Breast epithelium (tissue), 4 donors: ENCODE measurements at places on chromosomes 4 and X.

DNA sequence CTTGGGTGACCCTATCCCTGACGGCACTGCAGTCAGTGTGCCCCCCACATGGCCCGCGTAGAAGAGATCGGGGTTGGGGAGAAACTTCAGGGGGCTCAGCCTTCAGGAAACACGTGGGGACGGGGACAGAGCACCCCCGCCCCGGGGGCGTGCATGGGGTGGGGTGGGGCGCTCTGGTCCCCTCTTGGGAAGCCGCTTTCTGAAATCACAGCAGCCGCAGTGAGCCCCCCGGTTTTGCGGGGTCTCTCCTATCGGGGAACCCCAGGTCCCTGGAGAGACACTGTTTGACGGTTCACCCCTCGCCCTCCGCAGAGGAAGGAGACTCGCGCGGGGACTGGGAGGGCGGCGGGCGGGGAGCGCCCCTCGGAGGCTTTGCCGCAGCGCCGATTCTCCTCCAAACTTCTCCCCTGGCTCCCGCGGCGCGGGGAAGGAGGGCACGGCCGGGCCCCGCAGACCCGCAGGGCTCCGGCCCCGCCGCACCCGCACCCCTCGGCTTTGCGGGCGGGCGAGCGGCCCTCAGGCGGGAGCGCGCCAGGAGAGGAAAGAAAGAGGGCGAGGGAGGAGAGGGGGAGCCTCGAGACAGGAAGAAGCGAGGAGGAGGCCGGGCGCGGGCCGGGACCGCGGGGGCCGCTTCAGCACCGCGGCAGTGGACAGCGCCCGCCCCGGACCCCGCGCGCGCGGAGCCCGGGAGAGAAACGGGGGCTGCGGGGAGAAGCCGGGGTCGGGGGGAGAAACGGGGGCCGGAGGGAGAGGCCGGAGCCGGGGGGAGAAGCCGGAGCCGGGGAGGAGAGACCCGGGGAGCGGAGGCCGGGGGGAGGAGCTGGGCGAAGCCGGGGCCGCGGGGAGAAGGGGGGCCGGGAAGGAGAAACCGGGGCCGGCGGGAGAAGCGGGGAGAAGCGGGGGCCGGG, 612 bp downstream of the CPLX1 start:
- DNase-seq = no peak

DNA sequence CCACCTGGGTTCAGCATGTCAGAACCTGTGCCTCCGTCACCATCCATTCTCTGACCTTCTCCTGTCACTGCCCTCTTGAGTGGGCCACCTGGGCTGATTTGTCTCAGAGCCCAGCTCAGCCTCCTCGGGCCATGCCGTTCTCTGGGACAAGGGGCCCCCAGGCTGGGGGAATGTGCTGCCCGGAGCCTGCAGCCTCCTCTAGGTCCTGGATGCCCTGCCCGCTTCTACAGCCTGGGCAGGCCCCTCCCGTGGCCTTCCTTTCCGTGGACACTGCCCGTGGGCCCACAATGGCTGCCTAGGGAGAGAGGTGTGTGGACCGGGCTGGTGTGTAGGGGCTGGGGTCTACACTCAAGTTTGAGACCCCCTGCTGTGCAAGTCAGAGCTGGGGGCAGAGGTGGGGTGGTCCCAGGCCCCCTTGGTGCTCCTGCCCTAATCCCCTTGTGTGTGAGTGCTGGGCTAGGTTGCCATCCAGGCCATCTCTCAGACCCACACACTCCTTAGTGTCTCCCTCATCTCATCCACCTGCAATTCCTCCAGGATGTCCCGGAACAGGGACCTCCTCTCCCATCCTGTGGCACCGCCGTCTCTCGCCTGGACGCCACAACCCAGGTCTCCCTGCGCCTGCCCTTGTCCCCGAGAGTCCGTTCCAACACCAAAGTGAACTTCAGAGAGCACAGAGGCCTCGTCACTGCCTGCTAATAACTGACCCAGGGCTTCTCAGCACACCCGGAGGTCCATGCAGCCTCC, 12.4 kb downstream of the PSAPL1 start:
- peak; percentile 43 for DNase-seq

- DNase-seq = no peak
Observed at GRCh38 chr4:136863756-136864155, 668.5 kb downstream of the PCDH18 start.

- DNase-seq = no peak
Observed at GRCh38 chrX:148572337-148572736, 71.9 kb downstream of the AFF2 start.

DNA sequence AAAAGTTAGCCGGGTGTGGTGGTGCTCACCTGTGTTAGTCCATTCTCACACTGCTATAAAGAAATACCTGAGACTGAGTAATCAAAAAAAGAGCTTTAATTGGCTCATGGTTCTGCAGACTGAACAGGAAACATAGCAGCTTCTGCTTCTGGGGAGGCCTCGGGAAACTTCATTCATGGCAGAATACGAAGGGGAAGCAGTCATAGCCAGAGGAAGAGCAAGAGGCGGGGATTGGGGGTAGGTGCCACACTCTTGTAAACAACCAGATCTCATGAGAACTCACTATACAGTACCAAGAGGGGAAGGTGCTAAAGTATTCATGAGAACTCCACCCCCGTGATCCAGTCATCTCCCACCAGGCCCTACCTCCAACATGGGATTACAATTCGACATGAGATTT, 64.1 kb downstream of the BEND4 start:
- no peak for DNase-seq

DNA sequence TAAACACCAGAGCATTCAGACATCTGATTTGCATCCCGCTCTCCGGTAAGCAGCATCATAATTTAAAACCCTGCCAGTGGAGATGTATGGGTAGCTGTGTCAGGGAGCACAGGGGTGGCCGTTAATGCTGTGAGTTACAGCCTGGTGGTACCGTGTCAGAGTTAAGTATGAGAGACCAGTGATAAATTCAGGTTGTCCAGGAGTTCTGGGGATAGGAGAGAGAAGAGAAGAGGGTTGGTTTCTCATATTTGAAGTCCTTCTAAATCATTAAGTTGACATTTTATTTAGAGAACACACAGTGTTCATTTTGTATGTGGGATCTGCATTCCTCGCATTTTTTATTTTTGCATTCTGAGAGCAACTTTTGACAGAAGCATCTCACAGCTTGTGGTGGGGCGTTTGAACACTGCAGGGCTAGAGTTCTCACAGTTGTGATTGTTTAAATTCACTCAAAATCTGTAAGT, 157.6 kb downstream of the DCLK2 start:
- DNase-seq = no peak

DNA sequence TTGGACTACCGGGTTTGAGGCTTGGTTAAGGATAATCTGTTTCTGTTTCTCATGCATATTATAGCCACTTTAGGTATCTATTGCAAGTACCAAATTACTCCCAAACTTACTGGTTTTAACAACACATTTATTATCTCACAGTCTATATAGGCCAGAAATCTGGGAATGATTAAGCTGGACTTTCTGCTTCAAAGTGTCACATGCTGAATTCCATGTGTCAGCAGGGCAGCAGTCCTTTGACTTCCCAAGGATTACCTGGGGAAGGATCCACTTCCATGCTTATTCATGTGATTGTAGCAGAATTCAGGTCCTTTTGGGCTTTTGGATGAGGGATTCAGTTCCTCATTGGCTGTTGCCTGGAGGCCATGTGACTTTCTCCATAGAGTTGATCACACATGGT, 349.0 kb upstream of the TRAM1L1 start:
- no peak for DNase-seq

- DNase-seq = no peak
Observed at GRCh38 chr4:187125062-187125461, 401.4 kb upstream of the FAT1 start.

GRCh38 chr4:182276210-182277109, 33.3 kb downstream of the TENM3 start:
- no peak for DNase-seq

DNA sequence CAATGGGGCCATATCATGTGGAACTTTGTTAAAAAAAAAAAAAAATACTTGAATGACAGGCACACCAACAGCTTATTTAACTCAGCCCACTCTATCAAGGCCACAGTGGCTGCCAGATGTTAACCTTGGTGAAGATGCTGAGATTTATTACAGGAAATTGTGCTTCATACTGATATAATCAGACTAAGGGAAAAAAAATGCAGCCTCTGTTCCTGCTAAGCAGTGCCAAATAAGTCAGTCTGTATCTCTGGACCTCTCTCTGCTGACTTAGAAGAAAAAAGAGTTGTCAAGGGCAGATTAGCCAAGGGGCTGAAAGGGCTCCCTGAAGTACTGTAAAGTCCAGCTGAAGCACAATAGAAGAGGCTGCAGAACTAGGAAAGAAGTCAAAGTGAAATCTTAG, 677.7 kb upstream of the HTR2C start:
- no peak for DNase-seq

DNA sequence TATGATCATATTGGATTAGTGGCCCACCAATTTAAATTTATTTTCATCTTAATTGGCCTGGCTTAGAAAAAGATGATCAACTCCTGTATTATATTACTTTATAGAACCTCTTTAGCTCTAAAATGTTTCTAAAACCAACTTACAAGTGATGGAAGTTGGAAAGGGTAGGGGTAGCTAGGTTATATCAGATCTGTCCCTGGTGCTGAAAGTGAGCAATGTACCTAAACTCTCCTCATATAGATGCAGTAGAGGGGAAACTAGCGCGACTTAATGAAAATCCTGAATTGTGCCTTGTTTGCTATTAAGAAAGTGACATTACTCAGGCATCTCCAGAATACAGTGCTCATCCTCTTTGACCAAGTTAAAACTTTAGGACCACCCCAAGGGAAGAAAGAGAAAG, 7.5 kb upstream of the PTCHD1 start:
- no peak for DNase-seq

GRCh38 chr4:33067221-33067620, 2347.1 kb downstream of the PCDH7 start:
- no peak for DNase-seq

- DNase-seq = no peak
Observed at GRCh38 chrX:40108162-40108958, 10.6 kb upstream of the BCOR start.

DNA sequence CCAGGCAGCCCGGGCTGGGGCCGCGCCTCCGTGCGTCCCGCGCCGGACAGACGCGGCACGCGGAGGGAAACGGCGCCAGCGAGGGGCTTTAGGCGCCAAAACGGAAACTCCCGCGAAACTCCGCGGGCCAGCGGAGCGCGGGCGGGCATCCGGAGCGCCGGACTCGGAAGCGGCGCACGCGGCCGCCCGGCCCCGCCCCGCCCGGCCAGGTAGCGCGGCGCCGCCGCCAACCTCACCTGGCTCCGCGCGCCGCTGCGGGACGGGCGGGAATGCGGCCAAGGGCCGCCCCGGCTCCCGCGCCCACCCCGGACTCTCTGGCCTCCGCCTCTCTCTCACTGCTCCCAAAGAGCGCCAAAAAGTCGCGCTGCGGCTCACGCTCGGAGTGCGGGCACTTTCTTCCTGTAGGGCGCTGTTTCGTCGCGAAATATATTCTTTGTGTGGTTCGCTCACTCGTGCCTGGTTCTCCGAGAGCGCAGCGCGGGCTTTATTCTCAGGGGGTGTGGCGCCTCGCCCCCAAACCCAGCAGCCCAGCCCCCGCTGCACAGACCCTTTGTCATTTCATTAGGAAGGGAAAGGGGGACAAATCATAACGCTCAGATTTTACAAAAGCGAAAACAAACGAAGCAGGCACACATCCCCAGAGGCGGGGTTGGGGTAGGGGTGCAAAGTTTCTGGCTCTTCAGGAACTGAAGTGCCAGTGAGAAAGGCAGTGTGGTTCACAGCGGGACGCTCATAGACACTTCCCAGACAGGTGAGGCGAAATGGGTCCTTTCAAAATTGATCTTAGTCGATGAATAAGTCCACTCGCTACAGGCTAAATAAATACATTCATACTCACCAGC, 961 bp upstream of the MBNL3 start:
- DNase-seq = no peak

DNA sequence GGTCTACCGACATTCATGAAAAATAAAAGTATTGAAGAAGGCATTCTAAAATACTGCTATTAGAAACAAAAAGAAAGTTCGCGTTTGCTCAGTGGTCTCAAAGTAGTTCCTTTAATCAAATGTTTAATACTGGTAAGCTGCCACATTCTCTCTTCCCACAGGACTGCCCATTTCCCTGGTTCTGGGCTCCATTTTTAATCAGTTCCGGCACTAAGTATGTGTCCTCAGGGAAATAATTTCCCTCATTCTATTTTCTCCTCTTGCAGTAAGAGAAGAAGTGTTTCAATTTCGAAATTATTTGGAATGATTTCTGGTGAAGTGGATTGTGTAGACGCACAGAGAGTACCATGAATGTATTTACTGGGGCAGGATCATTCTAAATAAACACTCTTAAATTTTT, 17.5 kb downstream of the VCX3A start:
- DNase-seq = no peak

GRCh38 chrX:7444967-7445366, 297.0 kb upstream of the PUDP start:
- DNase-seq = no peak

GRCh38 chrX:25650216-25650820, 487.8 kb upstream of the MAGEB18 start:
- no peak for DNase-seq

GRCh38 chr4:54852602-54853001, 194.8 kb downstream of the KIT start:
- DNase-seq = no peak

DNA sequence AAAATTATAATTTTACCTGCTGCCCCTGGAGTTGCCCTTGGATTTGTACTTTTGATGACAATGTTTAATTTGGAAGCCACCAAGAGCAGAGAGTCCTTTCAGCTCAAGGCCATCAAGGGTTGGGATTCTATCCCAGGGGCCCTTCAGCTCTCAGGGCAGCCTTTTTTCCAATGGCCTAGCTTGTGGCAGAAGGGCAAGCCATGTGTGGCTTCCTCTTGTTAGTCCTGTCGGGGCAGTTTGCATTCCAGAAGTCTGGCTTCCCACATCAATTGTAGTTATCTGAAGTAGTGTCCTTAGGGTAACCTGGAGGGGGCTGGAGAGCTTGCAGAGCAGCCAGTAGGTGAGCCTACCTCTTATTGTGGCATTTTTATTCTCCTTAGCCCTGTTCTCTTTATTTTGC, 569.4 kb downstream of the TRAM1L1 start:
- DNase-seq = no peak
